ENCODE measurements at places on chromosomes 1 and 21.

DNA sequence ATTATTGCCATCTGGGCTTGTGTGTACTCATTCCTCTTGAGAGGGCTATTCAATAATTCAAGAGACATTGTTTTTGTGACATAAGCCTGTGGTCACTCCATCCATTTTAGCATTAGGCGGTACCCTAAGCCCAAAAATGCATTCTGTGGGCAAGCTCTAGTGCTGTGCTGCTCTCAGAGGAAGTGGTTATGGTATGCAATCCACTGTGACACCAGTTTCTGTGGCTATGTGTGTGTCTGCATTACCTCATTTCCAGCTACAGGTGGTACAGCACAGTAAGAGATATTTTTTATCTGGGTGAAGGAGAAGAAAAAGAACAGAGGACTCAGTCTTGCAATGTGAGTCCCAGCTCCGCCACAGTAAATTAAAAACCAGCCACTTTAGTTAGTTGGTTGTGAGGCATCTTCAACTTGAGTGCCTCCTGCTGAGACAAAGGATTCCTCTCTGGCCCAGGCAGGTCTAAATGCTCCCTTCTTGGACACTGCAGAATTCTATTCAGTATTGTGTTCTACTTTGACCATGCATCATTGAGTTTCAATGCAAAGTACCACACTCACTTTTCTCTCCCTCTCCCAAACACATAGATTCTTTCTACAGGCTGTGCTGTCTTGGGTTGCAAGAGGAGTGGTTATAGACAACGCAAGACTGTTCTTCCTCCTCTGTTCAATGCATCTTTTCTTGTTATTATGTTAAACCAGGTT lies 777.8 kb upstream of the BRINP3 start:
- no peak for DNase-seq

- DNase-seq: no peak
These were observed 31.9 kb downstream of the NFYC start for GRCh38 chr1:40723196-40723955.

DNA sequence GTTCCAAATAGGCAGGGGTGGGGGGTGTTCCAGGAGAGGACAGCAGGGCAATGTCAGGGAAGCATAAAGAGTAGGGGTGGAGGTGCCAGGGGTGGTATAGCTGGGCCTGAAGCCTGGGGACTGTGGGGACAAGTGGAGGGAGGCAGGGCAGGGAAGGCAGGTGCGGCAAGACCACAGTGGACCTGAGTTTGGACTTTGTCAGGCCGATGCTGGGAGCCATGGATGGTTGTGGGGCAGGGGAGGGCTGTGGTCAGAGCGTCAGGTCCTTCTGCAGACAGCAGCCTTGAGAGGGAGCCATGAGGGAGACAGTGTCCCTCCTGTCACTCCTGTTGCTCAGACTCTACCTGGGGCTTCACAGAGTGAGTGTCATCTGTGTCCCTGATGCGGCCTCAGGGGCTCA lies 320.3 kb downstream of the PTPRU start:
- DNase-seq: no peak

- DNase-seq: no peak
These were observed 28.0 kb downstream of the PADI2 start for GRCh38 chr1:17091252-17091651.

GRCh38 chr1:98323906-98324358 lies 337.6 kb upstream of the SNX7 start:
- no peak for DNase-seq

GRCh38 chr1:21217812-21218596 lies 41.3 kb upstream of the EIF4G3 start:
- no peak for DNase-seq

- DNase-seq: no peak
These were observed 10.8 kb downstream of the ADAMTSL4 start for GRCh38 chr1:150560011-150560438.

DNA sequence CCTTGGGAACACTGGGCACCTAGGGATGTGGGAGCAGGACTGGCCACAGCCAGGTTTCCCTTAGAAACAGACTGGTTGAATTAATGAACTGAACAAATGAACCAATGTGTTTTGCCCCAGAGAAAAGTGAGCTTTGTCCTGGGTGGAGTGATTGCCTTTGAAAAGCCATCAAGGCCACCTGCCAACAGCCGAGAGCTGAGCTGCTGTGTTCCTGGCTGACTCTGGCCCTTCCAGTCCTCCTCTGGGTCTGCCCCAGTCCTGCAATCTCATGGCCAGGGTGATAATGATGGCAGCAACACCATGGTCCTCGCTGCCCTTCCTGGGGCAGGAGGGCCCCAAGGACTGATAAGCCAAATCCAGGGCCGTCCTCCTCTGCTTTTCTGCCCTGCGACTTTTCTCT lies 18.2 kb upstream of the GJA9 start:
- no peak for DNase-seq

GRCh38 chr1:155277902-155278688 lies 832 bp downstream of the HCN3 start:
- no peak for DNase-seq

DNA sequence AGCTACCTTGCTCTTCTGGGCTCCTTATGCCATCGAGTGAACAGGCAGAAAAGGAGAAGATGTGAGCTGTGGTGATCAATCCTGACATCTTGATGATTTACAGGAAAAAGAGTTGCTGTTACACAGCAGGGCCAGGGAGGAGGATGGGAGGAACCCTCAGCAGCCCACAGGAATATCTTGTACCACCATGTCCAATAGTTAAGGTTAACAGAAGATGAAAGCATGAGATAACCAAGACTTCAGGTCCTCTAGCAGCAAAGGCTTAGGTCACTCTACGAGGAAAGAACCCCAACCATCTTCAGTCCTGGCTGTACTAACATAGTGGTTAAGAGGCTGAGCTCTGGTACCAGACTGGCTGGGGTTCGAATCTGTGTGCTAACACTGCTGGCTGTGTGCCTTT lies 12.1 kb upstream of the SELENBP1 start:
- DNase-seq: no peak

DNA sequence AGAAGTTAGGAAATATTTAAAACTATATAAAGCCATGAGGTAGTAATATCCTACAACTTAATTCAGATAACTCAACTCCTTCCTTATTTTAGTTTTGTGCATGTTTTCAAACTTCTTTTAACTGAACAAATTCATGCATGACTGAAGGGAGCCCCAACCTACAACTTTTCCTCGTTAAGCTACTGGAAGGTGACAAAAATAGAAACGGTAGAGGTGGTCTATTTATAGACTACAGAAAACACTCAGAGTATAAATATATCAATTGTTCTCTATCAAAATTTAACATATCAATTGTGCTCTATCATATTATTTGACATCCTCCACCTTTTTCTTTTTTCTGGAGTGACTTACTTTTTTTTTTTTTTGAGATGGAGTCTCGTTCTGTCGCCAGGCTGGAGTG lies 16.8 kb downstream of the SYNJ1 start:
- DNase-seq: no peak

DNA sequence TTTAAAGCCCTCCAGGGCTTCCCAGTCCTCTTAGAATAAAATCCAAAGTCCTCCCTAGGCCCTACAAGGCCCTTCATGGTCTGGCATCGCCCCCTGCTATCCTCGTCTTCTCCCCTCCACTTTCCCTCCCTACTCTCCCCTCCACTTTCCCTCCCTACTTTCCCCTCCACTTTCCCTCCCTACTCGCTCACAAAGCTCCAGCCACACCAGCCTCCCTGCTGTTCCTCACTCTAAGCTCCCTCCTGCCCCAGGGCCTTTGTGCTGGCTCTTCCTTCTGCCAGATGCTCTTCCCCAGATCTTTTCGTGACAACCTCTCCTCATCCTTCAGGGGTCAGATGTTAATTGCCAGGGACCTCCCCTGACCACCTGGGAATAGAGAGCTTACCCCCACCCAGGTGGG lies 12.8 kb downstream of the ARHGEF19 start:
- DNase-seq: no peak

GRCh38 chr1:21574466-21575151 lies 65.4 kb downstream of the ALPL start:
- no peak for DNase-seq

DNA sequence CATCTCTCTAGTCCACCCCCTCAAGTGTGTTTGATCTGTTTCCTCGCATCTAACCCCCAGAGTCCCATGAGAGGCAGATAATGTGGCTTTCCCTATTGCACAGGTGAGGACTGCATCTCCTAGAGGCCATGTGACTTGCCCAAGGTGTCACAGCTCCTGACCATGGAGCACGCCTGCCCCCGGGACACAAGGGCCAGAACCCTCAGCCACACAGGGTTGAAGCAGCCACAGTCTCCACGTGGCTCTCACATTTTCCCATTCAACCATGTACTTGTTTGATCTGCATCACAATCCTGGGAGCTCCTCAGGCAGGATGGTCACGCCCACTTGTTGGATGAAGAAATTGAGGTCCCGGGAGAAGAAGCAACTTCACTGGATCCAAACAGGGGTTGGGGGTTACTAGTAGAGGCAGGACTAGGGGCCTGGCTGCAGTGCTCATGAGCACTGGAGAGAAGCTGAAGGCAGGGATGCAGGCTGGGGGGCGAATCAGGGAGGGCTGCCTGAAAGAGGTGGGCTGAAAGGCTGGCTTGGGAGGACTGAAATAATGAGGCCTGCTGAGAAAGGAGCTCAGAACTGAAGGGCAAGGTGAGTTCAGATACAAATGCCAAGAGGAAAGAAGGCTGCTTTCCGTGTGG lies 207.9 kb downstream of the PTPRU start:
- no peak for DNase-seq

DNA sequence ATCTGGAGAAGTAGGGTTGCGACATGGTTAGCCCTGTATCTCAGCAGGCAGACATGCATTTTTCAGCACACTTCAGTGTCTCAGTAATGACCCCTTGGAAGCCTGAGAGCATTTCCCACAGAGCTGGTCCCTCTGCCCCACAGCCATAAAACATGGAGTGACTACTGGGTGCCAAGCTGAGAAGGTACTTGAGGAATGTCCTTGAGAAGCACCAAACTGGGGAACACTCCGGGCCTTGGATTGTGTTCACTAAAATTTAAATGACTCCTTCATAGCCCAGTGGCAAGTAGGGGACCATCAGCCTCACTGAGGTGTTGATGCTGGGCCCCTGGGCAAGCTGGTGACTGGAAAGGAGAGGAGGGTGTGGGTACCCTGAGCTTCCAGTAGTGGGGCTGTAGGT lies 54.7 kb downstream of the KCNJ6 start:
- no peak for DNase-seq

- DNase-seq: no peak
These were observed 36.7 kb downstream of the NFIA start for GRCh38 chr1:61119085-61119484.

DNA sequence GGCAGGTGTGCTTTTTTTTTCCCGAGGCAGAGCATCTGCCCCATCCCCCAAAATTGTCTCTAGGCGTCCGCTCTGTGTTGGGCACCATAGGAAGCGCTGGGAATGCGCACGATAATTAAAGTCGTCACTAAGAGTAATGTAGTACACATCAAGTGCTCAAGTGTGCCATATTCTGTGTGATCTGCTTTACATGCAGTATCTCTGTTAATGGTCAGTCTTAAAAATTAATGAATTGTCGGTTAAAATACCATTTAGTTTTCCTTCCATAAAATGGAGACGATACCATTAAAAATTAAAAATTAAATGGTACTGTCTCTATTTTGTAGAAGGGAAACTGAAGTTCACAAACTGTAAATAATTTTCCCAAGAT lies 544 bp upstream of the CCT8 start:
- no peak for DNase-seq

DNA sequence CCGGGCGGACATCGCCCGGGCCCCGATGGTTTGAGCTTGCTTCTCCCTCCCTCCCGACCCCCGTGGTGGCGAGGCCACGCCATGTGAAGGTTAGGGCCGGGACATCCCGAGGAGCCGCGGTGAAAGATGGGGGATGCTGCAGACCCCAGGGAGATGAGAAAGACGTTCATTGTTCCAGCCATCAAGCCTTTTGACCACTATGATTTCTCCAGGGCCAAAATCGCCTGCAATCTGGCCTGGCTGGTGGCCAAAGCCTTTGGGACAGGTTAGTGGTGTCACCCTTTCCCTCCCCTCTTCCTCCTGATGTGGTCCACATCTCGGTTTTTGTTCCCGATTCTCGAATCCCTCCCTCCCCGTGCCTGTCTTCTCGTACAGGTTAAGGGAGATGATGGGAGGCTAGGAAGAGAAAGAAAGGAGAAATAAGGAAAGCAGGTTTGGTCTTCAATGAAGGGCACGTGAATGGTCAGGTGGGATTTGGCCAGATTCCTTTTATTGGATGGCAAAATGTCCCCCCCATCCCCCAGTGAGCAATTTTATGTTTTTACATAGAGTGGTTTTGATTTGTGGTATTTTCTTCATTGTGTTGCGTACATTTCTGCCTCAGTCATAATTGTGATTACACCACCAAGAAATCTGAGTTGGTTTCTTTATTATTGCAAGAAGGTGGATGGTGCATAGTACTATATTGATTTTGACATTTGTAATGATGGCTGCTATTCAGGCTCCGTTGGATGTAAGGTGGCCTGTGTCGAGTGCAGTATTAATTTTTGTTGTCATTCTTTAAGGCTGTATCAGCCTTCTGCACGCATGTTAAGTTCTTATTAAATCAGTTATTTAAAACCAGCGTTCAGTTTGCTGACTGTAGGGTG lies 1.2 kb downstream of the CAMSAP2 start:
- DNase-seq: no peak

DNA sequence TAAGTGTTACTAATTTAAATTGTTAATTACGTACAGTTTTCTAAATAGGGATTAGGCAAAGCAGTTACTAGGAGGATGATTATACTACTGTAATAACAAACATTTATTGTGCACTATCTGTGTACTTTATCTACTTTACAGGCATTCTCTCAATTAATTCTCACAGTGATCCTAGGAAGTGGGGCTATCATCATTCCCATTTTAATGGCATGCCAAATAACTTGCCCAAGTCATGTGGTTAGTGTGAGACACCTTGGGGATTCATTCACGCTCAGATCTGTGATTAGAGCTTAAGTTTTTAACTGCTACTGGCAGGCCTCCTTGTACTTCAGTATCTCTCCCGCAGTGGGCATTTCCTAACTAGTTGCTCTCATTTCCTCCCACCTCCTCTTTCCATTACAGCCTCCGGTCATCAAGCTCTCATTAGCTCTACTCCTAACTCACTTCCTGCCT lies 11.5 kb downstream of the PHLDA3 start:
- DNase-seq: no peak

DNA sequence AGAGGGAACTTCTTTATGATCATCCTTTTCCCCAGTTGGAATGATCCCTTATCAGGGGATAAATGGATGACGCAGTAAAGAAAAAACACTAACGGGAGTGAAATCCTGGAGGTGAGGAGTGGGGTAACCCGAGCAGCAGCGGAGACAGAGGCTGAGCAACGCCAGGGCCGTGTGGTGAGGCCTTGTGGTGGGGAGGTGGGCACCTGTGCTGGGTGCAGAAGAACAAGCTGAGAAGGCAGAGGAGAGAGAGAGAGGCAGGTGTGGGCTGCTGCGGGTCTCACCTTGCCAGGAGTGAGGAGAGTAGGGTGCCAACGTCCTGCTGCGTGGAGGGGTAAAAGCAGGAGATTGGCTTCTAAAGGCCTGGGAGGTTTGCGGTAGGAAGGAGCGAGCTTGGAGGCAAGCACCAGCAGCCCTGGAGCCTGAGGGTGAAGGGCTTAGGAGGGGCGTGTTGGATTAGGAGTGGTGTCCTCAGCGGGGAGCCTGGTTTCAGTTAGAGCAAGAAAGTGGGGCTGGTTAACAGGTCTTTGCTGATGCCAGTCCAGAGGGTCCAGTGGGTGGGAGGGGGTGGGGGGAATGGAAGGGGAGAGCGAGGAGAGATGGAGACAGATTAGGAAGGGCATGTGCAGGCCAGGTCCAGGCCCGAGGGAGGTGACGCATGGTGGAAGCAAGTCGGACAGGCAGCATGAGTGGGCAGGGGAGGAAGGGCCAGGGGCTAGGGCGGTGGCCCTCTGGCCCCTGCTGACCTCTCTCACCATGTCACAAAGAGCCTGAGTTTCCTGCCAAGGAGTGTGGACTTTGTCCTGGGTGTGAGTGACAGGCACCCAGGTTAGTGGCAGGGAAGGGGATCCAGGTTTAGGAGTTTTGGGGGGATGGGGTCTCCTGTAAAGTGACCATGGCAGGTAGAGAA lies 36.7 kb upstream of the LHX4 start:
- no peak for DNase-seq
